Ascending aorta (tissue), 2 donors: ENCODE measurements at places on chromosomes 3 and 15. TPM values are rescaled to one million over a fixed set of nuclear protein-coding genes. Genes with fewer than 3 reads are reported as not detected.

DNA sequence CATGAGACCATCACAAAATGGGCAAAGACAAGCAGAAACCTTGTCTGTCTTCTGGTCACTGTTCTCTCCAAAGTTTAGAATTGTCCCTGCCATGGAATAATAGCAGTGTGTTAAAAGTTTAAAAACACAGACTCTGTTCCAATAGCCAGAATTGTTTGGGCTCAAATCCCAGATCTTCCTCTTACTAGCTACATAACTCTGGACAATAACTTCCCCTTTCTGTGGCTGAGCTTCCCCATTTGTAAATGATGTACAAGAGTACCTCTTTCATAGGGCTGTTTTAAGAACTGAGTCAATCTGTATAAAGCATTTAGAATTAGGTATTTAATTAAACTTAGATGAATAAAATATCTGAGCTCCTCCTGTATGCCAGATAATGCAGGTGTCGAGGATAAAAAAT, 623.0 kb downstream of the NTRK3 start:
- no peak overlapping the region for H3K4me3 ChIP-seq
- H3K36me3 ChIP-seq: no peaks in the 10 kb centered on the region
- no peak overlapping the region for H3K27ac ChIP-seq
- no peak for DNase-seq
- H3K4me1 ChIP-seq: no peaks in the 10 kb centered on the region

DNA sequence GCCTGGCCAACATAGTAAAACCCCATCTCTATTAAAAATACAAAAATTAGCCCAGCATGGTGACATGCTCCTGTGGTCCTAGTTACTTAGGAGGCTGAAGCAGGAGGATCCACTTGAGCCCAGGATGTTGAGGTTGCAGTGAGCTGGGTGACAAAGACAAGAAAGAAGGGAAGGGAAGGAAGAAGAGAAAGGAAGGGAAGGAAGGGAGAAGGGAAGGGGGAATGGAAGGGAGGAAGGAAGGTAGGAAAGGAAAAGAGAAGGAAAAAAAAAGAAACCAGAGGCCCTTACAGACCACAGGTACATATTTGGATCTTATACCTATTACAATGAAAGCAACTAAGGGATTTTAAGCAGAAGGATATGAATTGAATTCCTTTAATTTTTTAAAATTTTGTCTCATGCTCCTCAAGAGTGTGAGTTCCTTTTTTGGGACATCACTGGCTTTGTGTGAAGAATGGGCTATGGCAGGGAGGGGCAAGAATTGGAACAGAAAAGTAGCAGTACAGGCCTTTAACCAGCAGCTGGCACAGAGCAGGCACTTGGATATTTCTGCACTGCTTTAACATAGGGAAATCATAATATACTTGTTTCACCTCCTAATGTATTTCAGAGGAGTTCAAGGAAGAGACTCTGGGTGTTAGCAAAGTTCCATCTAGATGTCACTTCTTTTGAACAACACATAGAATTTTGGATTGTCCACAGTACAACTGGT, 7.9 kb downstream of the RAB27A start:
- H3K4me1 ChIP-seq: peaks cover 30% of the 10 kb centered on the region
- H3K27ac ChIP-seq: peak overlapping the region; percentile 75
- H3K27me3 ChIP-seq: no peaks in the 10 kb centered on the region
- no peaks in the 10 kb centered on the region for H3K36me3 ChIP-seq
- no peak for DNase-seq

DNA sequence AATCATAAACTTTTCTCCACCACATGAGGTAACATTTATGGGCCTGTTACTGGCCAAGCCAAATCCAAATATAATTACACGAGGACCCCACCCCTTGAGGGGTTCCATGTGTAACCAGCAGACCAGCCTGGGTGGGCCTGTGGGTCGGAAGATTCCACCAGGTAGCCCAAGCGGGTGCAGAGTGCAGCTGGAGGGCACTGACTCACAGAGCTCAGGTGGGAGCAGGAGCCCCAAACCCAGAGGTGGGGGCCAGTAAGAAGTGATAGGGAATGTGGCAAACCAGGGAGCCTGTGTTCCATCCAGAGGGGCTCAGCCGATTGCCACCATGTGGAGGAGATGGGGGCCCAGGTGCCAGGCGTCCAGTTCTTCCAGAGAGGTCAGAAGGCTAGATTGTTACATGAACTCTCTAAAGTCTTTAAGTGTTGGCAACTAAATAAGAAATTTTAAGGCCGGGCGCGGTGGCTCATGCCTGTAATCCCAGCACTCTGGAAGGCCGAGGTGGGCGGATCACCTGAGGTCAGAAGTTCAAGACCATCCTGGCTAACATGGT, 2.6 kb downstream of the GP9 start:
- H3K27ac ChIP-seq: no peak overlapping the region
- no peaks in the 10 kb centered on the region for H3K27me3 ChIP-seq
- DNase-seq: no peak
- no peak overlapping the region for H3K4me3 ChIP-seq
- H3K36me3 ChIP-seq: no peaks in the 10 kb centered on the region

DNA sequence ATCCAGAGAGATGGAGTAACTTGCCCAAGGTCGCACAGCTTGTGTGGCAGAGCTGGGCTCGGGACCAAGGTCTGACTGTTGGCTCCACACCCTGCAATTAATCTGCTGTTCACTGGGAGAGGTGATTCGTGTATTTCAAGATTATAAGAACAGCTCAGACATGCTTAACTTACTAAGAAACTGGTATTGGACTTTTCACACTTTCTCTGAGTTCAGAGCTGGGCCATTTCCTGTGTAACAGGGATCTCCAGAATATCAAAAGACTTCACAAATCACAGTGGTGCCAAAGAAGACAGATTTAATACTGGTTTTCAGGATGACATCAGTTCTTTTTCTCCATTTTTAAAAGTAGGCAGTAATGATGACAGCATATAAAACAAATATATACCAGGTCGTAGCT, 156.8 kb upstream of the UBE2E1 start:
- H3K27ac ChIP-seq: no peak overlapping the region
- H3K4me3 ChIP-seq: no peak overlapping the region
- no peaks in the 10 kb centered on the region for H3K4me1 ChIP-seq
- H3K36me3 ChIP-seq: no peaks in the 10 kb centered on the region
- no peaks in the 10 kb centered on the region for H3K27me3 ChIP-seq

DNA sequence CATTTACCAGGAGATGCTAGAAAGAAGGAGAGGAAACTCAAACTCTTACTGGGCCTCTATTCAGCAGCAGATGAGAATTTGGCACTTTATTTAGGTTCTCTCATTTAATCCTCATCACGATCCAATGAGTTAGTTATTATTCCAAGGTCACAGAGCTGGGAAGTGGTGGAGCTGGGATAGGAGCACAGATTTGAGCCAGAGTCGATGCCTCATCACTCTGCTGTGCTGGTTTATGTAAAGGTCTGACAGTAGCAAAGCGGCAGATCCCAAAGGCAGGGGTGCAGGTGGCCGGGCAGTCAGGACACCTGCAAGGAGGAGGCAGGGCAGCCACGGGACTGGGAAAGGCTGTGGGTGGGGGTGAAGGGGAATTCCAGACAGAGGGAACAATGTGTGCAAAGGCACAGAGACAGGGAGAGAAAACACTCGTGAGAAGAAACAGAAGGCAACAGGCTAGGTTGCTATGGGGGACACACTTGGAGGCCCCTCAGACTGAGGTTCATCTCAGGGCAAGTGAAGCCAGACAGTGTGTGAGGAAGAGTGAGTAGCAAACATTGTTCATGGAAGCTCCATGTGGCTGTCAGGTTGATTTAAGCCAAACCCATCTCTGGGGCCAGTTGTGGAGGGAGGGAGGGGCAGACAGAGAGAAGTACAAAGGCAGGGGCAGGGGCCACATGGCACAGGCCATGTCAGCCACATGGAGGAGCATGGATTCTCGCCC, 26.8 kb downstream of the RAB6B start:
- H3K27ac ChIP-seq: no peak overlapping the region
- no peaks in the 10 kb centered on the region for H3K27me3 ChIP-seq
- DNase-seq: no peak
- no peaks in the 10 kb centered on the region for H3K4me1 ChIP-seq
- H3K36me3 ChIP-seq: no peaks in the 10 kb centered on the region

GRCh38 chr15:72057548-72058091, 60.3 kb downstream of the MYO9A start:
- no peaks in the 10 kb centered on the region for H3K27me3 ChIP-seq
- H3K36me3 ChIP-seq: no peaks in the 10 kb centered on the region
- no peak overlapping the region for H3K4me3 ChIP-seq
- no peak overlapping the region for H3K27ac ChIP-seq
- H3K4me1 ChIP-seq: no peaks in the 10 kb centered on the region

- H3K27ac ChIP-seq: peak overlapping the region; percentile 91
- peak overlapping the region; percentile 38 for H3K4me3 ChIP-seq
These were observed 20.4 kb downstream of the TMEM43 start for GRCh38 chr3:14145236-14145635.

SLC28A1 gene
- not detected for total RNA-seq
